COLO829 (cell line): ENCODE measurements at places on chromosomes 1 and 21.

GRCh38 chr21:32352526-32352925 lies 40.3 kb downstream of the URB1 start:
- DNase-seq = no peak

- no peak for DNase-seq
These were observed 23.1 kb upstream of the TRAF3IP3 start for GRCh38 chr1:209732725-209733124.

DNA sequence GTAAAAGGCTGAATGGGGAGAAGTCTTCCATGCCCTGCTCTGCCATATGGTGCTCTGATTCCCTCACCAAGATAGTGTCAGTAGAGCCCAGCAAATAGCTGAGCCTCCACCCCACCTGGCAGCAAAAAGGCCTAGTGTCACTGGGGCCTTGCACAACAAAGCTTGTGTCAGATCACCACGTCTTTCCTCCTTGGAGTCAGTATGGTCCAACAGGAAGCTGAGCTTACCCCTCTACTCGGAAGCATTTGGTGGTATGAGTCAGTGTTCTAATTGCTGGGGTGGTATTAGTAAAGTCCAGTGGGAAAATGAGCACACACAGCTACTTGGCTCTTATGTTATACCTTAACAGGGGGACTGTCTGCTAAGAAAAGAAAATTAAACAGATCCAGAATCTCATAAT lies 18.7 kb upstream of the RRP15 start:
- DNase-seq = no peak

DNA sequence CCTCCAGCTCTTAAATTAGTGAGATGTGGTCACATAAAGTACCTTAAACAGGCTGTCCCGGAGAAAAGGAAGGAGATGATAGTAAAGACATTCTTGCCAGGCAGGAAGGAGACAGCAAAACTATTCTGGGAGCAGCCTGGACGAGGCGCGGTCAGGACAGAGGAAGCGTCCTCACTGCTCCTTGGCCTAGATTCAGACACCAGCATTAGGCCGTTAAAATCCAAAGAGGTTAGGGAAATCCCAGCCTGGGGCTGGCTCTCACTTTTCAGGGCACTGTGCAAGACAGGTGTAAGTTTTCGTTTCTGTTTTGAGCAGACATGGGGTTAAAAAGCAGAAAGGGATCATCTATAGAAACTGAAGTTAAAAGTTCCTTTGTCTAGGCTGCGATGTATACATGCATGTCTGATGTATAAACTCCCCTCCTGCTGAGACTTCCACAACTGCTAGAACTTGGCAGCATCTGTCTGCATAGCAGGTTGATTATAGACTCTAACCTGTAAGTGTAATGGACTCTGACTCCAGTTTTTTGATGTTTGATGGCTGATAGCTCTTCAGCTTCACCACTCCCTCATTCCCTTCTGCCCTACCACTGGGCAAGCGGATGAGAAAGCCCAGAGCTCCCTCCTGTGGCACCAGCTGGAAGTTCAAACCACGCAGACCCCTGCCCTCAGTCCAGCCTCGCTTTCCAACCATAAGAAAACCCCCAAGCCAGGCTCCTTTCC lies 21.5 kb downstream of the STPG1 start:
- peak; percentile 67 for DNase-seq

DNA sequence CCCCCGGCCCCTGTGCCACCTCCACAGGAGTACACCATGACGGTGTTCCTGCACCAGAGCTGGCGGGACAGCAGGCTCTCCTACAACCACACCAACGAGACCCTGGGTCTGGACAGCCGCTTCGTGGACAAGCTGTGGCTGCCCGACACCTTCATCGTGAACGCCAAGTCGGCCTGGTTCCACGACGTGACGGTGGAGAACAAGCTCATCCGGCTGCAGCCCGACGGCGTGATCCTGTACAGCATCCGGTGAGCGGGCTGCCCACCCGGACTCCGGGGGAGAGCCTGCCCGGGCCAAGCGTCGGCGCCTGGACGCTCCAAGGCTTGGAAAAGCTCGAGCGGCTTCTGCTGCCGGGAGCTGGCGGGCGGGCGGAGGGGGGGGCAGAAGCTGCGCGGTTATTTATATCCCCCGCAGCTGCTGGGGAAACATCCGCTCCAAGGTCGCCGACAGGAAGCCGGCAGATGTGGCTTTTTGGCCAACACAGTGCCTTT lies 6.4 kb downstream of the GABRD start:
- DNase-seq = no peak

GRCh38 chr1:201459052-201459451 lies 9.9 kb downstream of the PHLDA3 start:
- DNase-seq = no peak

- DNase-seq = peak; percentile 83
These were observed 38.5 kb downstream of the MSTO1 start for GRCh38 chr1:155648207-155649147.

DNA sequence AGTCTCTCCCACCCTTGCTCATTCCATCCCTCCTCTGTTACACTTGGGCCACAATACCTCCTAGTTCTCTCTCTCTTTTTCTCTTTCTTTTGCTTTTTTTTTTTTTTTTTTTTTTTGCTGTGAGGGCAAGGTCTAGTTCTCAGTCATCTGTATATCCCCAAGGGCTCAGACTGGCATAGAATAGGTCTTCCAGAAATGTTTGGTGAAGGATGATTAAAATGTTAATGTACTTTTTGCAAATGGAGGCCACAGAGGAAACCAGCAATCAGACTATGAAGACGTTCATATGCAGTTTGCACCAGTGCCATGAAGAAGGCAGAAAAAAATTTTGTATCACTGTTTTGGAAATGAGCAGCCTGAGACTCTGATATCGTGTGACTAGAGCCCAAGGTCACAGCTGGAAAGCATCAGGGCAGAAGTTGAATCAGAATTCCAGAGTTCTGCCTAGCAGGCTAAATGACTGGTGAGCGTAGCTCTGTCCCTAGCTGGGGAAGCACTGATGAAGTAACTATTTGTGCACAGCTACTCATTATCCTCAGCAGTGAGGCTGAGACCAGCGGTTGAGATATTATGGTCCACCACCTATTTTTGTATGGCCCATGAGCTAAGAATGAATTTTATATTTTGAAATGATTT lies 186.5 kb downstream of the TGFBR3 start:
- DNase-seq = no peak

- no peak for DNase-seq
These were observed 127.4 kb upstream of the HMGB4 start for GRCh38 chr1:33736496-33736895.

DNA sequence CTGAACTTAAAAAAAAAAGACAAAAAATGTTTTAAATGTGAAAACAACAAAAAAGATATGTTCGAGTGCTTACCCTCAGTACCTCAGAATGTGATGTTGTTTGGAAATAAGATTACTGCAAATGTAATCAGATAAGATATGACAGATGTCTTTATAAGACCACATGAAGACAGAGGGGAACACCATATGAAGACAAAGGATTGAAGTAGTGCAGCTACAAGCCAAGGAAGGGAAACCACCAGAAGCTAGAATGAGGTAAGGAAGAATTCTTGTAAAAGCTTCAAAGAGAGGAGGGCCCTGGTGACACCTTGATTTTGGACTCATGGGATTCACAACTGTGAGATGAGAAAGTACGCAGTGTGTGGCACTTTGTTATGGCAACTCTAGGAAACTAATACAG lies 15.4 kb downstream of the ASB17 start:
- DNase-seq = no peak

DNA sequence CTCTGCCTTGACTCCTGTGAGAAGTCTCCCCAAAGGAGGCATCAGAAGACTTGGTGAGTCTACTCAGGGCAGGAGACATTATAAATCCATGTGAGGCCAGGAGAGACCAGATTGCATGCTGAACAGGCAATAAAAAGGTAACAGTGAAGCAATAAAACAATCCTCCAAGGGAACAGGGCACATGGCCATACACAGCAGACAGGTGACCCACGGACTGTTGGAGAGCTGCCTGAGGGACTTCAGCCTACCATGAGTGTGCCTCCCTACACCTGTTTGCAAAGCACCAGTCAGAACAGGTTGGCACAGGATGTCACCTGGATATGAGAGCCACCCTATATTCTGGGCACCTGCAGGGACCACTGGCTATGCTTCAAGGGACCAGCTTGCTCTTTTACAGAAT lies 67.6 kb downstream of the MAB21L3 start:
- no peak for DNase-seq

- no peak for DNase-seq
These were observed 8.3 kb downstream of the HMGCL start for GRCh38 chr1:23816906-23817305.

- DNase-seq = no peak
These were observed 83.9 kb downstream of the ADAMTS1 start for GRCh38 chr21:26761174-26761915.

DNA sequence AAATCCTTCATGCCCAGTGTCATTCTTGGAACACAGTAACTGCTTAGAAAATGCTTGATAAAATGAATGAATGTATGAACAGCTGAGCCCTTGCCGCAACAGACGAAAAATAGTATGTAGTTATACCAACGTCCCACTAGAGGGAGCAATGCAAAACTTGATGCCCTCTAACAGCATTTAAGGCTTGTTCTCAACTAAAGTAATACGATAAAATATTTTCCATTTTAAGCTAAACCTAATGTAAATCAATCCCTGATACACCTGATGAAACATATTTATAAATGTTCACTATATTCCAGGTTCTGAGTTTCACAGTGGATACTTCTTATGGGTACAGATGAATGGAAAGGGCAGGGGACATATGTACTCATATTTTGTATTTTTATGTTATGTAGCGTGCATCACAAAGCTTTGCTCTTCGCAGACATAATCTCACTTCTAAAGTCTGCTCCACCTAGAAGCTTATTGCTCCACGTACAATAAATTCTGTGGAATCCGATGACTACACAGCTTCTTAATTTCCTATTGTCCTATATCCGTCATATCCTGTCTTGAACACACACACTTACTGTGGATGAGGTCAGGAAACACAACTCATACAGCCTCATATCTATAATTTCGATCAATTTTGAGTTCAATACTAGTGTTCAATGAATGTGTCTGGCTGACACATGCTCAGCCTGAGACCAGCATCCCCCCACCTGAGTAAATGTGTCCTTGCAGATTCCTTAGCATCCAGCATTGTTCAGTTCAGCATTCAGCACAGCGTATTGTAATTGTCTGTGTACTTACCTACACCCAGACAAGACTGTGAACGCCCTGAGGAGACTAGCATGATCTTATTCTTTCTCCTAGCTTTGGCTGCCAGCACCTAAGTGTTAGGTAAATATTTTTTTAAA lies 4.4 kb upstream of the UTP25 start:
- peak; percentile 77 for DNase-seq

- DNase-seq = peak; percentile 59
These were observed 26.0 kb upstream of the BCL9 start for GRCh38 chr1:147515045-147515869.

GRCh38 chr21:45423968-45424853 lies 19.2 kb downstream of the COL18A1 start:
- no peak for DNase-seq

DNA sequence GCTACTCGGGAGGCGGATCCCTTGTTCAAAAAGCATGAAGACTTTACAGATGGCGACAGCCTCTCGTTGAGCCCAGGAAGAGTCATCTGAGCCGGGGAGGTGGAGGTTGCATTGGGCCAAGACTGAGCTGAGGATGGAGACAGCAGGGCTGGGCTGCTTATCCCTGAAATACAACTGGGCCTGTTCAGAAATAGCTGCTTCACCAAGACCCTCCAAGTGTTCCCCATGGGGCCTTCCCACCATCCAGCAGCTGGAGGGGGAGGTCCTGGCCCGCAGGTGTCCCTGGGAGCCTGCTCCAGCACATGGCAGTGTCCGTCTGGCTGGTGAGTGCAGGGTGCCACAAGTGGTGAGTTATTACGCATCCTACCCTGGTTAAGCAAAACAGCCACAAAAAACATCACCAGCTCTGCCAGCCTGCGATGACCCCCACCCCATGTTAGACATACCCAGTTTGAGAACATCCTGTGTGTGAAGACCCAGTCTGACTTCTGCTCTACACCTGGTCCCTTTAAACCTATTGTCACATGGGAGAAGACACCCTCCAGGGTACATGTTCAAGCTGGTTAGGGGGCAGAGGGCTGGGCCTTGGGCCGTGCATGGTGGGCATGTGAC lies 93.1 kb upstream of the TMPRSS2 start:
- no peak for DNase-seq

DNA sequence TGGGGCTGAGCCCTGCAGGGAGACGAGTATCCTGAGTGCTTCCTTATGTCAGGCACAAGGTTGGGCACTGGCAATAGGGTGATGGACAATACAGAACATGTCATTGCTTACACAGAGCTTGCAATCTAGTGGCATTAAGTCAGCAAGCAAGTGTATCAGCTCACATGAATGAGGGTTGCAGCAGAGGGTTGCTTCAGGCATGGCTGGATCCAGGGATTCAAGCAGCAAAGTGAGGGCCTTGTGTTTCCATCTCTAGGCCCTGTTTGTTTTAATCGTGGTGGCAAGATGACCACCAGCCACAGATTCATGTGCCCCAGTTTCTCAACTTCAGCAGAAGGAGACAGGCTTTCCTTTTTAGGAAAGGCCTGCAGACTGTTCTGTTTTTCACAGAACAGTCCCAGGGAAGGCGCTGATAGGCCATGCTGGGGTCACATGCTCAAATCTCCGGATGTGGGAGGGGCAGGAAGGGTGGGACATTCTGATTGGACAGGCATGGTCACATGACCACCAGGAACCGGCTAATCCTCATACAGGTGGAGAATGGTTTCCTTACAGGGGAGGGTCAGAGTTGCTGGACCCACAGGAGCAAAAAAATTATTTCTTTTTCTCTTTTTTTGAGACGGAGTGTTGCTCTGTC lies 14.4 kb downstream of the PLOD1 start:
- peak; percentile 31 for DNase-seq

GRCh38 chr21:41614511-41614910 lies 106.6 kb upstream of the TMPRSS2 start:
- no peak for DNase-seq

- DNase-seq = no peak
These were observed 76.2 kb downstream of the PBX1 start for GRCh38 chr1:164635059-164635802.

- no peak for DNase-seq
These were observed 362.5 kb upstream of the ADAMTS5 start for GRCh38 chr21:27329255-27329851.

DNA sequence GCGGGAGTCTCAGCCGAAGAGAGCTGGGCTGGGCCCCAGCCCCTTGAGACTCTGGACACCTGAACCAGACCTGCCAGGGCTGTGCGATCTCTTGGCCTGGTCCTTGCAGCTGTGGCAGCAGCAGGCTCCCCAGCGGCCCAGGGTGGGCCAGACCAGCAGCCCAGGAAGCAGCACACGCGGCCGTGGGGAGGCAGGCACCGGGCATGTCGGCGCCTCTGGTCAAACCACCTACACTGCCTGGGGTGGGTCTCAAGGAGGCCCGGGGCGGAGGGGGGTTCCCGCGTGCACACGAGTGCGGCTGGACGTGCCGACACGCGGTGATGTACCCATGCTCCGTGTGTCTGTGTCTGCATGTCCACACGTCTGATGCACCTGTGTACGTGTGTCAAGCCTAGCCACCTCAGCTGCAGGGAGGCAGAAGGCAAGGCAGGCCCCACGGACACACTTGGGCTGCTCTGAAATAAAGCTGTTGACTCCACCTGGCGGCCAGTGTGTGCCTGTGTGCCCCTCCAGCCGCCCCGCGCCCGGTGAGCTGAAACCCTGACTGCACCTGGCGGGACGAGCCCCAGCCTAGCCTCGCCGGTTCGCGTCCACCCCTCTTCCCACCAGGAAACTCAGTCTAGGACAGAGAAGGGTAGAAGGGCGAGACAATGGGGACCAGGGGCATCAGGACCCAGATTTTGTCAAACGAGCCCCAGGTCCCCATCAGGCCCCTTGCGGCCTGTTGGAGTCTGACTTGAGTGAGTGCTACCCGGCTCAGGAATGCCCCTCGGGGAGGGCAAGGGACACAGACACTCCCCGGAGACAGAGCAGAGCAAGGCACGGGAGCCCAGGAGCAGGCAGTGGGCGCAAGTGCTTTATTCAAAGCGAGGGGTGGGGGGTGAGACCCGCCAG lies 11.6 kb downstream of the SCNN1D start:
- DNase-seq = no peak

GRCh38 chr1:184409011-184409410 lies 22.2 kb downstream of the C1orf21 start:
- no peak for DNase-seq
